Common myeloid progenitor, CD34-positive (primary cell): ENCODE measurements at places on chromosomes 7 and 10.

GRCh38 chr10:132916421-132916841, 25.9 kb downstream of the CFAP46 start:
- no peak for DNase-seq

- no peak for DNase-seq
Observed at GRCh38 chr10:32046151-32046550, 10.1 kb downstream of the KIF5B start.

DNA sequence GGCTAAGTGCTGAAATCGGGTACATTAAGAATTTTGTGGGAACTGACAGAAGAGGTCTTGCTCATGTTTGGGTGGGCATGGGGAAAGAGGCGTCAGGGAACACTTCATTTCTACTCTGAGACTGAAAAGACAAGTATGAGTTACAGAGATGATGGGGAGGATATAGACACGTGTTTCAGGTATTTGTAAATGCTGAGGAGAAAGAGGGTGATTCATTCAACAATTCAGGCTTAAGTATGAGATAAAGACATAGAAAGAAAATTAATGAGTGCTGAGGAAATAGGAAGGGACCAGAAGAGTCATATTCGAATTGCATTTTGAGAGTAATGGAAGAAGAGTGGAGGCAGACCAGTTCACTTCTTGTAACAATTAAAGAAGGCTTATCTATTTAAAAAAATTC, 143.6 kb downstream of the HBP1 start:
- no peak for DNase-seq

DNA sequence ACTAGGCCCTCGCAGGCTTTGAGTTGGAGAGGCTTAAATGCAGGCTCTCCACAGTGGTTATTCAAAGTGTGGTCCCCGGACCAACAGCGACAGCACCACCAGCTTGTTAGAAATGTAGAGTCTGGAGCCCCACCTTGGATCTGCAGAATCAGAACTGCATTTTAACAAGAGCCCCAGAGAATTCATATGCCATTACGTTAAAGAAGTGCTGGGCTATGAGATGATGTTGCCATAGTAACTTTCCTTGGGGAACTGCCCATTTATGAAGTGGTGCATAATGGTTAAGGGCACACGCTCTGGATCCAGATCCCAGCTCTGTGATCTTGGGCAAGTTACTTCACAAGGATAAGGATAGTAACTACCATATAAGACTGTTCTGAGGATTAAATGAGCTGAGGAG, 48.9 kb downstream of the ZCCHC24 start:
- DNase-seq: no peak

DNA sequence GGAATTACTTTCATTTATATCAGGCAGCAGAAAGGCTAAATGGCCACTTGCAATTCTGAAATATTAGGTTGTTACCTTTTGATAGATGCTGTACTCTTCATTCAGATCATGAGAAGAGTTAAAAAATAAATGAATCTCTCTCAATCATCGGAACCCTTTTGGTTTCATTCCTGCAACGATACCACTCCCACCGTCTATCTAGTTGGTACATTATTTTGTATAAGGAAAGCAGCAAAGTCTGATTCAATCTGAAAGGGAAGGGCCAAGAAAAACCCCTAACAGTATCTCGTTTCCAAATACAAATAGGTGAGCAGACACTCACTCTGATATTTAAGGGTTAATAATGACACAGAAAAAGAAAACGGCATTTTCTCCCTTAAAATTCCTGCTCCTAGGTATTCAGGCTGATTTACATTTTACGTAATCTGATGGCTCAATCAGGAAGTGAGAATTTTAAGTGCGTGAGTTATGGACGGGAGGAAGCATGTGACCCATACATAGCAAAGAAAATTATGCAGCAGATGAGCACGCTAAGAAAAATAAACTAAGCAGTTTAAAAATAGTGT, 209.4 kb upstream of the KLF14 start:
- peak; percentile 61 for DNase-seq

DNA sequence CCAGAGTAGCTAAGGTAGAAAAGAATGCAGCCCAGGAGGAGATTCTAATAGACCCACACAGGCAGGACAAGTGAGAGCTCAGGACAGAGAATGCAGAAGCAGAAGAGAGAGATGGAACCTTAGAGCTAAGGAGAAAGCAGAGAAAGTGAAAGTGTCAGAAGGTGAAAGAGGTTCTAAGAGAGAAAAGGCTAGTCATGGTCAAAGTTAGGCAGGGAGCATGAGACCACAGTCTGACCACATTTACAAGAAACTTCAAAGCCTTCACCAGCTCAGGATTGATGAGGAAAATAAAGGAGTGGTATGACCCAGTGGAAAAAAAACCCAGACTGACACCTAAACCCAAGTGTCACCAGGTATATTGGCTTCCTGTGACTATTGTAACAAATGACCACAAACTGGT, 131.8 kb upstream of the WDR11 start:
- DNase-seq: peak; percentile 73

DNA sequence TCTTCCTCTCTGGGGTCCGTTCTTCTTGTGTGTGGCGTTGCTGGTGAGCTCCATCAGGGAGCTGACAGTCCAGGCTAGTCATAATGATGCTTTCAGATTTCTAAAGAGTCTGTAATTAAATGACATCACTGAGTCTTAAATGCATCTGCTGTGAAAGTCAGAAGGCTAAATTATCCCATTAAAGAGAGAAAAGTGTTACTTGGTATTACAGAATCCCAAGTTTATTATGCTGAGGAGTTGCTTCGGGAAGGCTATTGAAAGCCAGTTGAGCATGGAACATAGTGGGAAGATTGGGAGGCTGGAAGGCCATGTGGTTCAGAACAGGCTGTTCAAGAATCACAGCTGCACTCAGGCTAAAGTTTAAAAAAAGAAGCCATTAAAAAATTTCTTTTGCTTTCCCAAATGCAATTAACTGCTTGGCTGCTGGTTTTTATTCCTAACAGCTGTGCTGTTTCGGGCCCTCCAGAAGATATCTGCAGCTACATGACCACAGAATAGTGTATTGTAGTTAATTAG, 342.6 kb upstream of the LRGUK start:
- DNase-seq: no peak

GRCh38 chr10:782751-783648, 93.5 kb upstream of the DIP2C start:
- no peak for DNase-seq

GRCh38 chr10:102243309-102243708, 2.0 kb upstream of the PITX3 start:
- no peak for DNase-seq

GRCh38 chr10:90018819-90019218, 317.4 kb downstream of the KIF20B start:
- DNase-seq: no peak

DNA sequence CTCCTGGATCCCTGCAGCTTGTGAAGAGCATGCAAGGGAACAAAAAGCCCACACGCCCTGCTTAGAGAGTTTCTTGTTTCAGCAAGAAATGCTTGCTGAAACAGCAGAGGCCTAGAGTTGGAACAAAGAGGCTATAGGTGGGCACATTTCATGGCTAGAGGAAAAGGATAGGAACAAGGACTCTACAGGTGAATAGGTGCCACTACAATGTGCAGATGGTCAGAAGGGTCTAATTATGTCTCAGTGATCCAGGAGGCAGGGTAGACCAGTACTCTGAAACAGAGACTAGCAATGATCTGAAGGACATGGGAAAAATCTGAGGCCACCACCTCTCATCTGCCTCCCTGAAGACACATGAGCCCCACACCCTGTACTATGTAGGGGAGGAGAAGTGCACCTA, 609.0 kb downstream of the REEP3 start:
- no peak for DNase-seq

DNA sequence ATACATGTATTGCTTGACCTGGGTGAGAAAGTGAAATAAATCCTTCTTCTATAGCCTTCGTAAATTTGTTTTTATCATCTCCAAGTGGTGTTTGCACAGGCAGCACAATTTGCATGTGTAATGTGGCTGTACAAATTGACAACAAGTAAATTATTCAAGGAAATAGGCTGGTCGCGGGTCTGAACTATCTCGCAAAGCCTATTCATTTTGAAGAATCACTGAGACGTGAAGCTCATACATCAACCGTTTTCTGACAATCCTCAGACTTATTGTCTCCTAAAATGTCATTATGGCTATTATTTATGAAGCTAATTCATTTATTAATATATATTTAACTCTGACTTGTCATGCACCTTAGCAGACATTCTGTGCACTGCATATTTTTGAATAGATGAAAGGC, 16.2 kb upstream of the FAM204A start:
- no peak for DNase-seq

- no peak for DNase-seq
Observed at GRCh38 chr10:1620803-1621202, 116.5 kb downstream of the ADARB2 start.

GRCh38 chr7:123660514-123661354, 5.1 kb downstream of the LMOD2 start:
- DNase-seq: no peak

DNA sequence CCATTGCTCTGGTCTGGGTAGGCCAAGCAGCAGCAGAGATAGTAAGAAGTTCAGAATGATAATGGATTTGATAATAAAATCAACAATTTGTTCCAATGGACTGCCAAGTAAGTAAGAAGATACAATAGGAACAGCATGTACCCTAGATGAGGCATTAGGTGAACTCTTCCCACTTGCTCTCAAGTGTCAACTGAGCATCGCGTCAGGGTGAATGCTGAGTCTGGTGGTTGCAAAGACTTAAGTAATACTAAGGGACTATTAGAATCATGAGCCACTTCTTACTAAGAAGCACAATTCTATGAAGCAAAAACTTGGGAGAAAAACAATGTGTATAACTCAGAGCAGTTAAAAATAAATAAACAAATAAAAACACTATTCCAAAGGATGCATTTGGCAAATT, 54.5 kb downstream of the LRRN3 start:
- DNase-seq: no peak

GRCh38 chr7:83153419-83153818, 9.3 kb downstream of the PCLO start:
- DNase-seq: no peak

GRCh38 chr10:72259491-72260238, 14.1 kb upstream of the DDIT4 start:
- no peak for DNase-seq

DNA sequence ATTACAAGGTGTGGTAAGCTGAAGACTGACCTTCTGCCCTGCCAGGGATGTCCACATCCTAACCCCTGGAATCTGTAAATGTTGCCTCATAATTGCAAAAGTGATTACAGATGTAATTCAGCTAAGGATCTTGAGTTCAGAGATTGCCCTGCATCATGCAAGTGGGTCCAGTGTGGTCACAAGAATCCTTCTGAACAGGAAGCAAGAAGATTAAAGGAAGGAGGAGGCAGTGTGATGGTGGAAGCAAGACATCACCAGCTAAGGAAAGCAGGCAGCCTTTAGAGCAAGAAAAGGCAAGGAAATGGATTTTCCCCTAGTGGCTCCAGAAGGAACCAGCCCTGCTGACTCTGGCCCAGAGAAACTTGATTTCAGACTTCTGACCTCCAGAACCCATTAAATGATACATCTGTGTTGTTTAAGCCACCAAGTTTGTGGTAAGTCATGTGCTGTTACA, 78.1 kb downstream of the USP6NL start:
- peak; percentile 66 for DNase-seq

GRCh38 chr10:49362596-49363260, 33.2 kb downstream of the DRGX start:
- DNase-seq: no peak

DNA sequence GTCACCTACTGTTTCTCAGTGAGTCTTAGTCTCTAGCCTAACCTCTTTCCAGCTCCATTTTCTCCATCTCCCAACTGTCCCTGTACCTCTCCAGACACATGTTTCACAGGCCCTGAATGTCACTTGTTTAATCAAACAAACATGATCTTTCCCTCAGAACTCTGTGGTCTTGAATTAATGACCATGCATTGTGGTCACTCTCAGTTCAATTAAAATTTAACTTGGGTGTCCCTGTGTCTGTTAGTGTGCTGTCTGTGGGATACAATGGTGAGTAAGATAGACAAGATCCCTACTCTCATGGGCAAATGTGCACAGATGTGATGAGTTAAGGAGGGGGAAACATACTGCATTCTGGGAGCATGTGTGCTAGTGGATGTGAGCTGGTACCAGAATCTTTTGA, 65.0 kb downstream of the RBM33 start:
- DNase-seq: no peak

- DNase-seq: no peak
Observed at GRCh38 chr10:112182784-112183328, 709 bp downstream of the GPAM start.

- DNase-seq: no peak
Observed at GRCh38 chr10:93334901-93335327, 147.2 kb downstream of the MYOF start.

- DNase-seq: no peak
Observed at GRCh38 chr10:47297866-47298540, 2.0 kb upstream of the GDF10 start.

GRCh38 chr10:51521605-51522004, 177.8 kb downstream of the CSTF2T start:
- no peak for DNase-seq

DNA sequence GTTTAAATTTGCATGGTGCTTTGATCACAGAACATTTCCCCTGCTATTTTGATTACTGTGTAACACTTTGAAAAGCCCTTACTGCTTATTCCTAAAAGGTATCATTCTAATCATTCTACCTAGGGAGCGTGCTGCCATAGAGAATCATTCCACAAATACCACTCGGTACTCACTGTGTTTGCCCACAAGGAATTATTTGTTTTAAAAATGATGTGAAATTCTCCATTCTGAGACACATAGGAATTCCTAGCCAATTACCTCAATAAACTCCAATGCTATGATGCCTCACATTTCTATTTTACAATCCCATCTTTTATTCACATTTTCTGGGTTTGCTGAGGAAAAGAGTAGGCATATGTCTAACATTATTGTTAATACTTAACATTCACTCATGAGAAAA, 16.2 kb upstream of the TES start:
- no peak for DNase-seq

GRCh38 chr7:27482219-27482618, 180.5 kb downstream of the HIBADH start:
- no peak for DNase-seq

- DNase-seq: no peak
Observed at GRCh38 chr10:122297583-122297982, 26.5 kb downstream of the BTBD16 start.

DNA sequence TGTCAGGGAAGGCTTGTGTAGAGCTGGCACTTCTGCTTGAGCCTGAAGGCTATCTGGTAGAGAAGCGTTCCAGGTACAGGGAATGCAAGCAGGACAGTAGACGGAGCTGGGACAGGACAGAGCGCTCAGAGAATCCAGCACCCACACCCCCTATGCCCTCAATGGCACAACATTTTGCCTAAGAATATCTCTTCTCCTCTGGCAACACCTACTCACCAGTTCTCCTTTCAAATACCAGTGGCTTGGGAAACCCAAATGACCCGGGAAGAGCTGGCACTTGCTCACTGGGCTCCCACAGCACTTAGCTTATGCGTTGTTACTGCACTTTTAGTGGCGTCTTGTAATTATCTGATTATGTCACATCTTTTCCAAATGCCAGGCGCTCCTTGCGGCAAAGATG, 118.6 kb downstream of the RNF216 start:
- no peak for DNase-seq

GRCh38 chr10:91838199-91838598, 40.0 kb downstream of the TNKS2 start:
- peak; percentile 4 for DNase-seq

- DNase-seq: no peak
Observed at GRCh38 chr10:107341281-107341680, 176.8 kb upstream of the SORCS1 start.

GRCh38 chr10:43627942-43628341, 20.7 kb downstream of the ZNF32 start:
- no peak for DNase-seq

- no peak for DNase-seq
Observed at GRCh38 chr7:107773027-107773426, 29.1 kb downstream of the CBLL1 start.

- DNase-seq: no peak
Observed at GRCh38 chr10:15747632-15748031, 27.9 kb upstream of the ITGA8 start.
